Activated T-helper 1 cell treated with anti-CD3 and anti-CD28 coated beads, Interleukin-2, amount 50 U/mL, for 16 hours (primary cell): ENCODE measurements at places on chromosomes 12 and 14.

- no peak for DNase-seq
Measured at GRCh38 chr12:9906873-9907272, 25.3 kb downstream of the CLEC2A start.

GRCh38 chr14:59200195-59200594 lies 11.7 kb downstream of the DAAM1 start:
- DNase-seq, result no peak

GRCh38 chr14:101755591-101756324 lies 5.8 kb upstream of the PPP2R5C start:
- DNase-seq, result no peak

DNA sequence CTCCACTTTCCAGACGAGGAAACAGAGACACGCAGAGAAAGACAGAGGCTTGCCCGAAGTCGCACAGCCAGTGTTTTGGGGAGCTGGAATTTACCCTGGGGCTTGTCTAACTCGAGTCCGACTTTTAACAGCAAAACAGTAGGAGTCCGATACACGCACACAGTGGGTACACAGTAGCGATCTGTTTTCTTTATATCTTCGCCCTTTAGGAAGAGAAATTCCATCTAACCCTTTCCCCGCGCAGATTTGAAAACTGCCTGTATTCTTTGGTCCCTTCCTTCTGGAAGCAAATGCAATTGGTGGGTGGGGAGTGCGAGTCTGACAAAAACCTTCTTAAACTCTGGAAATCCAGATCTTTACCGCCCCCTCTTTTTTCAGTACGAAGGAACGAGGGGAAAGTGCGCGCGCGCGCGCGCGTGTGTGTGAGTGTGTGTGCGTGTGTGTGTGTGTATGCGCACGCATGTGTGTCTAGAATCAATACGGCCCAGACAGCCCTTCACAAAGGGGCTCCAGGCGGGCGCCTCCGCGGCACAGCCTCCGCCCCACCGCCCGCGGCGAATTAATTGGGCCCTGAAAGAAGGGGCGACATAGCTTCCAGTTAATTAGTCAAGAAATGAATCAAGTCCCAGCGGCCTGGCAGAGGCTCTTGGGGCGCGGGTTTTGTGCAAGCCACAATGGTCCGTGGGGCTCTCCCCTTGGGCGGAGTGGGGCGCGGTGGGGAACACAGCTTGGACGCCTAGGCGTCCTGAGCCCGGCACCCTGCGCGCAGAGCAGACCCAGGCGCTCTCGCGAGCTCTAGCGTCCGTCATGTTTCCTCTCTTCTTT lies 14.0 kb upstream of the TBX3 start:
- no peak for DNase-seq

GRCh38 chr14:58072288-58073071 lies 79.5 kb downstream of the ARMH4 start:
- DNase-seq, result no peak

GRCh38 chr14:104650057-104650980 lies 39.1 kb upstream of the INF2 start:
- peak; percentile 34 for DNase-seq

GRCh38 chr14:68862954-68863594 lies 70.2 kb upstream of the ZFP36L1 start:
- DNase-seq, result peak; percentile 32

DNA sequence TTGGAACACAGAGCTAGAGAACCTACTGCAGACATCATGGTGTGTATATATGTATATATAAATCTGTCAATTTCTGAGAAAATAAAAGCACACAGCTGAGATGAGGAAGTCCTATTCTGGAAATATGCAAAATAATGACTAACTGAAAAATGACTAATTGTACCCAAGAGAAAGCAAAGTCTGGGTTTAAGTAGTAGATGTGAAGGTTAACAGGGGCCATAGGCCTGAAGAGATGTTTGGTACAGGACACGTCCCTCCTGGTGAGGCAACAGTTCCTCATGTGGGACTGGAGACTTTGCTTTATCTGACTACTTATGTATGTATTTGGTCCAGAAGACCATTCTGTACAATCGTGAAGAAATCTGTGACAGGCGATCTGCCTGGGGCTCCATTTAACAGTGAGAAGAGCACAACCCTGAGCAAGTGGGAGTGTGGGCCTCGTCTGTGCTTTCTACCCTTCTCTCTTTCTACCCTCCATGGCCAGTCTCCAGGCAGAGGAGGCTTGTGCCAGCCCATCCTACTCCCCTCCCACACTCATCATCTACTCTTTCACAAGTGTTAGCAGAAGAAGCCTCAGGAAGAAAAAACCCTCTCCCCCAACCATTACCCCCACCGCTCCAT lies 67.5 kb downstream of the SLC41A2 start:
- DNase-seq, result no peak

DNA sequence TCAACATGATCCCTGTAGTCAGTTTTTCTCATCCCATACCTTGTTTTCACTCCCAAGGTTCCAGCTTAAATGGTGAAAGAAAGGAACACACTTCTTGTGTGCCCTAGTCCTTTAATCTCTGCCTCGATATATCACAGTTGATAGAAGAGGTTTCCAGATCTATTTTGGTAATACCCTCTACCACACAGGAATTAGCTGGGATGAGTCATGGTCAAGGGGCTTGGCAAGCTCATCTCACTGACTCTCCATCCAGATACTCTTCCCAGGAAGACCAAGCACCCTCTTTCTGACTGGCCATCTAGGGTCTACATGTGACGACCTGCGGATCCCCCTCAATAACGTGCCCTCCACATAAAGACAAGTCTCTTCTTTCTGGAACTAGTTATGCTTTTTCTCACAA lies 277.9 kb downstream of the ITPR2 start:
- DNase-seq, result no peak

- DNase-seq, result no peak
Measured at GRCh38 chr14:32597771-32598170, 268.7 kb downstream of the AKAP6 start.

GRCh38 chr12:79514730-79515529 lies 175.8 kb downstream of the PAWR start:
- DNase-seq, result no peak

- DNase-seq, result no peak
Measured at GRCh38 chr12:103273645-103274044, 222.1 kb downstream of the C12orf42 start.

DNA sequence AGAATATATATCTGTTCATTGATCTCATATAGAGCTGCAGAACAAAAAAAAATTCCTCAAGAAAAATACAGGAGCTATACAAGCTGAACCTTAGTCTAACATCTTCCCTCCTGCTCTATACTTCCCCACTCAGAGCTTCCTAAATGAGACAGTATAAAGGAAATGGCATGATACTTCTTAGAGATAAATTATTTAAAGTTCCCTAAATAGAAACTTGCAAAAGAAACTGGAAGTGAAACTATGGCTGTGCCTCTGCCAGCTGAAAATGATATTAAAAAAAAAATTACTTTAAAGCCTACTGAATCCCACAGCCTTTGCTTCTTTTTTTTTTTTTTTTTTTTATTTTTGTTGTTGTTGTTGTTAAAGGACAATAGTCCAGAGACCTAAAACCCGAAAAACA lies 11.6 kb upstream of the NEK9 start:
- no peak for DNase-seq

DNA sequence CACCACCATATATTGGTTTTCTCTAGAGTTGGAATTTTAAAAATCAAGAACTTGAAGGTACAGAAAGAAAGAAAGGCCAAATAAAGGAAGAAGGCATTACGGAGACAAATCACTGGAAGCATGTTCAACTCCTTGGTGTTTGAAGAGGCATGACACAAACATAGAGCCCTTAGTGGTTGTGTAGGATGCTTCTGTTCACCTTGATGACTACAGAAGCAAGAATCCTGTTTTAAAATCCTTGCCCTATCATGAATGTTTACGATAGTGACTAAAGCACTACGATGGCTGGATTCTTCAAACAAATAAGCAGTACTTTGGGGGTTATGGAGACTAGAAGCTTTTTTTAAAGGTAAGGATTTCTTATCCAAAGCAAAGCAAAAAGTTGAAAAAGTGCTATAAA lies 10.3 kb upstream of the ISM2 start:
- DNase-seq, result no peak
